Fibroblast of the conjunctiva (primary cell): ENCODE measurements at places on chromosomes 13 and 19.

DNA sequence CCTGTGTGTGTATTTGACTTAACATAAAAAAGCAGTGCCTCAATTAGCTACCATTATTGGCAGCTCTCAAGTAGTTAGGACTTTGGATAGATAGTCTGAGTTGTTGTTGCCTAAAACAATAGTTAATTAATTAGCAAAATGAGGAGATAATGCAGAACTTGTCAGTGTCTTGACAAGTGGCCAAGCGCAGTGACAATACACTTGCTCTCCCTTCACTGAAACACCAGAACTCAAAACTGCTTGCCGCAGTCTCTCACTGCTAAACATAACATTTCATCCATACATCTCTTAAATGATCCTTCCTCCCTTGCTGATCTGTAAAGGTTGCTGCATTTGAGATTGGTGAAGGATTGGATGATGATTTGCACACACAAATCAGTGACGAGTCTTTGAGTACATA is 61.7 kb downstream of the ARHGAP35 start:
- no peak for DNase-seq

GRCh38 chr19:41853344-41853743 is 6.7 kb upstream of the RPS19 start:
- DNase-seq: no peak

GRCh38 chr13:85737952-85738351 is 61.3 kb downstream of the SLITRK6 start:
- no peak for DNase-seq

- DNase-seq: no peak
Observed at GRCh38 chr19:16405797-16406196, 66.0 kb downstream of the EPS15L1 start.

- DNase-seq: peak; percentile 20
Observed at GRCh38 chr19:46515879-46516350, 20.2 kb upstream of the PNMA8B start.

- no peak for DNase-seq
Observed at GRCh38 chr13:41311406-41312175, 524 bp downstream of the NAA16 start.

DNA sequence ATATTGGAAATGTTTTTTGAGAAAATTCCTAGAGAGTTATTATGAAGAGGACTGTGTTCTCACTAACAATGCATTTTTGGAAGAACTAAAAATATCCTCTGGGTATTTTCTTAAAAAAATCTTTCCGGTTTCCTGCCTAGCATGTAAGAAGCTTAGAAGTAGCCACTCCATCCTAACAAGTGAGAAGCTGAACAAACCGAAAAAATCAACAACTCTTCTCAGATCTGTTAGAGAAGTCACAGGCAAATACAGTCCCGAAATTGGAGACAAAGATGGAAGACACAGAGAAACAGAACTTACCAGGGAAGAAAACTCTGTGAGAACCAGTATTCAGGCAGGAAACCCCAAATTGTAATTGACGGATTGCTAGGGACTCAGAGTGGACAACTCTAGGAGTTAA is 173.0 kb downstream of the KLF12 start:
- no peak for DNase-seq

- DNase-seq: no peak
Observed at GRCh38 chr13:111789420-111789819, 277.5 kb upstream of the SOX1 start.

DNA sequence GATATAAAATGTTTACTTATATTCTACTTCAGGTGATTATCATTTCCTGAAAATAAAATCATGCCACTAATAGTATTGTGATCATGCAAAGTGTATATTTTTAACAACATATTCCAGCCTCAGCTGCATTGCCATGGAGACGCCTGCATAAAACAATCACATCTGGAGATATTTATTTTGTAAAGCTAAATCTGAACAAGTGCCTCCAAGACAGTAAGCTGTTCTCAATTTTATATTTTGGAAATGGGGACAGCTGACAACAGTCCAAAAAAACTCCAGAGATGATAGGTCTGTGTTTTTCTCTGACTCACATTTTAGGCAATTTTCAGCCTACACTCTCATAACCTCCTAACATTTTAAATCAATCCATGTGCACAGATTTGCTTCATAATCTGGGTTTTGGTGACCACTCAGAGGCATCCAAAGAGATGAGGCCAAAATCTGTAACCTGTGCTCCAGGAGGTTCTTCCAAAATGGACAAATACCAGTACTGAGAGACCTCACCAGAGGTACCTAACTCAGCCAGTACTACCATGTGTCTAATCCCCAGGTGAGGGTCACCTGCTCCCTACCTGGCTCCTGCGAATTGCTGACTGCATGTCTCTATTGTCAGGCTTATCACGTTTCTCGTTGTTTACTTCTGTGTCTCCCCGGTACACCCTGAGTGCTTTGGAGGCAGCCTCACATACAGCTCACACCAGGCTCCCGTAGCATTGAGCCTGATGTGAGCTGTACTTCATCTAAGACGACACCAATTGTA is 62.7 kb downstream of the COL4A1 start:
- peak; percentile 67 for DNase-seq

- peak; percentile 95 for DNase-seq
Observed at GRCh38 chr19:47598407-47599349, 10.3 kb upstream of the BICRA start.

GRCh38 chr19:4369888-4370260 is 26.5 kb downstream of the MPND start:
- DNase-seq: no peak

- no peak for DNase-seq
Observed at GRCh38 chr19:40411125-40411842, 1.9 kb downstream of the PRX start.

DNA sequence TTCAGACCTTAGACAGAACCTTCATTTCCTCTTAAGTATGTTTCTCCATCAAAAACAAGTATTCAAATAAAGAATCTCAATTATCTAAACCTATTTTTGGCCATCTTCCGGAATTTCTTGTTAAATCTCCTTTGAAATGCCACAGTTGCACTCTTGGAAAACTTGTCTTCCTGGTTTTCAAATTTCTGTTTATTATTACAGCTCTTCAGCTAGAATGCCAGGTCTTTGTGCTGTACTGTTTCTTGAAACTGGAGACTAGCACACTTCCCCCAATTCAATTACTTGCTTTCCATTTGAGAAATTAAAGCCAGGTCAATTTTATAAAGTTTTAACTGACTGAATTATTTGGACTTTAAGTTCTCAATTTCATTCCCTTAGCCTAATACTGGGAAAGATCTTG is 10.2 kb downstream of the KCNRG start:
- no peak for DNase-seq

GRCh38 chr13:76799696-76800095 is 86.5 kb downstream of the KCTD12 start:
- DNase-seq: peak; percentile 8

DNA sequence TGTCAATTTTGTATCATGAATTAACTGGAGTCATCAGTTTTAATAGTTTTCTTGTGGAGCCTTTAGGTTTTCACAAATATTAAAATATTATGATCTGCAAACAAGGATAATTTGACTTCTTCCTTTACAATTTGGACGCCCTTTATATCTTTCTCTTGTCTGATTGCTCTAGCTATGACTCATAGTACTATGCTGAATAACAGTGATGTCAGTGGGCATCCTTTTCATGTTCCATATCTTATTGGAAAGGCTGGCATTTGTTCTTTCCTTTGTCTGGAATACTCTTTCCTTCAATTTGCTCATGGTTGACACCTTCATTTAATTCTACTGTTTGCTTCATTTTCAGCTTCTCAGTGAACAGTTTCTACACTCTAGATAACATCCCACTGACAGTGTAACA is 1129.3 kb downstream of the SLITRK5 start:
- no peak for DNase-seq

DNA sequence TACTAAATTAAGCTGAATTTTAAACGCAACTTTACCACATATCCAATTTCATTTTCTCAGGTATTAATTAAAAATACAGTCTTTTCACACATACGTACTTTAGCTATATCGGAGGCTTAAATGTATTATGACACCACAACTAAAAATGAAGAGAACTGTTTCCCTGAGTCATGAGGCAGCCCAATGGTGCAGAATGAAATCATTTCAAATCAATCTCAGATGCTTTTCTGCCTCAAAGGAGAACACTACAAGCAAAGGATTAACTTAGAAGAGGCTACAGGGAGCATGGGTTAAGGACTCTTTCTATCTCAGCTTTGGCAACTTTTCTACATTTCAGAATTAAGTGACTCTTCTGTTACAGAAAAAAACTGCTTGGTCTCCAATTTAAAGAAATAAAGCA is 516.3 kb upstream of the HTR2A start:
- DNase-seq: peak; percentile 23
